ENCODE measurements at places on chromosomes 13 and 19.

DNA sequence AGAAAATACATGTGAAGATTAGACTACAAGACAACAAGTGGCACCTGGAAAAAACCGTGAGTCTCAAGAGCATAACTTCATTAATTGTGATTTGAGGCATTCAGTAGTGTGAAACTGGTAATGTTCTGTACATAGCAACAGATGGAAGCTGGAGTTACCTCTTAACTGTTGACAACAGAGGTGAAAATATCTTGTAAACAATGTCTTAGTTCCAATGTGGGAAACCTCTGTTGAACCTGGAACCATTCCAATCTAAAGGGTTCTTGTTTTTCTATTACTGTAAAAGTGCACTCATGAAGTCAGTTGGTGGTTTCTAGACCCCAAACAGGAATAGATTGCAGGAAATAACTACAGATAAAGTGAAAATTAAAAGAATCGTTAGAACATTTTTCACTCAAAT is 728.4 kb downstream of the SLITRK1 start:
- no peaks in the 10 kb centered on the region for H3K4me1 ChIP-seq
- DNase-seq: no peak
- no peaks in the 10 kb centered on the region for H3K36me3 ChIP-seq

GRCh38 chr19:17703824-17704463 is 15.3 kb upstream of the MAP1S start:
- no peak overlapping the region for H3K4me3 ChIP-seq
- peak; percentile 70 for DNase-seq
- H3K27me3 ChIP-seq: peaks cover 28% of the 10 kb centered on the region
- peaks cover under 1% of the 10 kb centered on the region for H3K4me1 ChIP-seq

- H3K4me3 ChIP-seq: no peak overlapping the region
- H3K27ac ChIP-seq: no peak overlapping the region
- no peak for DNase-seq
- no peaks in the 10 kb centered on the region for H3K4me1 ChIP-seq
- H3K36me3 ChIP-seq: peaks cover 4% of the 10 kb centered on the region
These were observed 50.2 kb downstream of the ERICH6B start for GRCh38 chr13:45565331-45565730.

- peaks cover 79% of the 10 kb centered on the region for H3K4me1 ChIP-seq
- peaks cover 11% of the 10 kb centered on the region for H3K36me3 ChIP-seq
- H3K4me3 ChIP-seq: peak overlapping the region; percentile 70
- H3K27me3 ChIP-seq: no peaks in the 10 kb centered on the region
- no peak for DNase-seq
These were observed 67.7 kb downstream of the DACH1 start for GRCh38 chr13:71799324-71799723.

- H3K4me1 ChIP-seq: no peaks in the 10 kb centered on the region
- H3K27ac ChIP-seq: no peak overlapping the region
- H3K27me3 ChIP-seq: peaks cover 63% of the 10 kb centered on the region
- no peaks in the 10 kb centered on the region for H3K36me3 ChIP-seq
These were observed 9.5 kb downstream of the GADD45B start for GRCh38 chr19:2485428-2485827.

GRCh38 chr19:2330632-2331284 is 2.3 kb downstream of the SPPL2B start:
- H3K4me3 ChIP-seq: peak overlapping the region; percentile 94
- H3K27ac ChIP-seq: peak overlapping the region; percentile 97
- DNase-seq: peak; percentile 54
- no peaks in the 10 kb centered on the region for H3K27me3 ChIP-seq
- peaks cover 10% of the 10 kb centered on the region for H3K36me3 ChIP-seq

GRCh38 chr13:48838193-48838973 is 137.3 kb upstream of the FNDC3A start:
- H3K27me3 ChIP-seq: no peaks in the 10 kb centered on the region
- H3K4me1 ChIP-seq: peaks cover 3% of the 10 kb centered on the region
- no peak overlapping the region for H3K4me3 ChIP-seq
- peaks cover 10% of the 10 kb centered on the region for H3K36me3 ChIP-seq
- no peak for DNase-seq
- no peak overlapping the region for H3K27ac ChIP-seq
